Stimulated activated CD4-positive, alpha-beta T cell treated with anti-CD3 and anti-CD28 coated beads, Interleukin-4, amount 100 ng/mL, for 24 hours (primary cell): ENCODE measurements at places on chromosomes 5 and 9.

DNA sequence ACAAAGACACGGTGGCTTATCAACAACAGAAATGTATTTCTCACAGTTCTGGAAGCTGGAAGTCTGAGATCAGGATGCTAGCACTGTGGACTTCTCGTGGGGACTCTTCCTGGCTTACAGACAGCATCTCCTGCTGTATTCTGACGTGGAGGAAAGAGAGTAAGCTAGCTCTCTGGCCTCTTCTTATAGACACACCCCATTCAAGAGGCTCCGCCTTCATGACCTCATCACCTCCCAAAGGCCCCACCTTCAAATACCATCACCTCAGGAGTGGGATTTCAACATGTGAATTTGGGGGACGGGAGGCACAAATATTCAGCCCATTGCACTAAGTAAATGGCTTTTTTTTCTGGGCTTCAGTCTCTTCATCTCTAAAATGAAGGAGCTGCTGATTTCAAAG, 27.6 kb downstream of the KCNMB1 start:
- no peak for DNase-seq

DNA sequence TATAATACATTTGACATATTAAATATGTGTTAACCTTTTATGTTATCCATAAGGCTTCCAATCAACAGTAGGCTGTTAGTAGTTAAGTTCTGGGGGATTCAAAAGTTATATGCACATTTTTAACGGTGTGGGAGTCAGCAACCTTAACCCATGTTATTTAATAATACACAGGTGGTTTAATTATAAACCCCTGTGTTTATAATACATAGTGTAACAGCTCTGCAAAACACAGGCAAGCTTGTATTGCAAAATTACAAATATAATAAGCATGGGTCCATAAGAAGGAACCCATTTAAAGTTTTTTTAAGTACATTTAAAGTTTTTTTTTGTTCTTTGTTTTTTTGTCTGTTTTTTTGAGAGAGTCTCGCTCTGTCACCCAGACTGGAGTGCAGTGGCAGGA, 14.5 kb upstream of the RAD23B start:
- DNase-seq: no peak

- no peak for DNase-seq
These were observed 71.6 kb downstream of the PCDH1 start for GRCh38 chr5:141806626-141807025.

DNA sequence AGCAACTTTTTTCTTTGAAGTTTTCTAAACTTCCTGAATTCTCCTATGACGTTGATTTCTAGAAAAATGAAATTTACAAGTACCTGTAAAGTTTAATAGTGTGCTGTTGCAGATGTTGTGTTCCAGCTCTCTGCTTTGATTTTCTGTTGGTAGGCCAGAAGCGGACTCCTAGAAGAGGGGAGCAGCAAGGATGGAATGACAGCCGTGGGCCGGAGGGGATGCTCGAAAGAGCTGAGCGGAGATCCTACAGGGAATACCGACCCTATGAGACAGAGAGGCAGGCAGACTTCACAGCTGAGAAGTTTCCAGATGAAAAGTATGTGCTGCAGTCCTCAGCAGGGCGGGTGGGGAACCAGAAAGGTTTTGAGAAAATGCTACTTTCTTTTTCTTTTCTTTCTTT, 8.3 kb downstream of the HABP4 start:
- no peak for DNase-seq

- no peak for DNase-seq
These were observed 41.3 kb upstream of the ITGA2 start for GRCh38 chr5:52947851-52948250.

- DNase-seq: no peak
These were observed 276.0 kb upstream of the RGMB start for GRCh38 chr5:98497418-98497817.

GRCh38 chr9:116405321-116405720, 251.7 kb downstream of the PAPPA start:
- no peak for DNase-seq

DNA sequence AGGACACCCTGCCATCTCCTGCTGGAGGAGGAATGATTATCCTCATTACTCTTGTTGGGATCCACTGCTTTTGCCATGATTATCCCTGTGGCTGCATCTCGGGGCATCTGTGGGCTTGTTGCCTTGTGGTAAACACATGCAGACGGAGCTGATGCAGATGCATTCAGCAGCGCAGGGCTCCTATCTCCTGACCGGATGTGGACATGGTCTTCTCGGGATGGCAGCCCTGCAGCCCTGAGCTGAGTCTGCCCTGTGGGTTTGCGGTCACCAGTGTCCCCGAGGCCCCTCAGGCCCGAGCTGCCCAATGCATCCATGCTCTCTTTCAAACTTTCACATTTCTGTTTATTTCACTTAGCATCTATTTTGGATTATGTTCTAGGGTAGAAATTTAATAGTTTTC, 250.4 kb upstream of the IRX1 start:
- DNase-seq: no peak

DNA sequence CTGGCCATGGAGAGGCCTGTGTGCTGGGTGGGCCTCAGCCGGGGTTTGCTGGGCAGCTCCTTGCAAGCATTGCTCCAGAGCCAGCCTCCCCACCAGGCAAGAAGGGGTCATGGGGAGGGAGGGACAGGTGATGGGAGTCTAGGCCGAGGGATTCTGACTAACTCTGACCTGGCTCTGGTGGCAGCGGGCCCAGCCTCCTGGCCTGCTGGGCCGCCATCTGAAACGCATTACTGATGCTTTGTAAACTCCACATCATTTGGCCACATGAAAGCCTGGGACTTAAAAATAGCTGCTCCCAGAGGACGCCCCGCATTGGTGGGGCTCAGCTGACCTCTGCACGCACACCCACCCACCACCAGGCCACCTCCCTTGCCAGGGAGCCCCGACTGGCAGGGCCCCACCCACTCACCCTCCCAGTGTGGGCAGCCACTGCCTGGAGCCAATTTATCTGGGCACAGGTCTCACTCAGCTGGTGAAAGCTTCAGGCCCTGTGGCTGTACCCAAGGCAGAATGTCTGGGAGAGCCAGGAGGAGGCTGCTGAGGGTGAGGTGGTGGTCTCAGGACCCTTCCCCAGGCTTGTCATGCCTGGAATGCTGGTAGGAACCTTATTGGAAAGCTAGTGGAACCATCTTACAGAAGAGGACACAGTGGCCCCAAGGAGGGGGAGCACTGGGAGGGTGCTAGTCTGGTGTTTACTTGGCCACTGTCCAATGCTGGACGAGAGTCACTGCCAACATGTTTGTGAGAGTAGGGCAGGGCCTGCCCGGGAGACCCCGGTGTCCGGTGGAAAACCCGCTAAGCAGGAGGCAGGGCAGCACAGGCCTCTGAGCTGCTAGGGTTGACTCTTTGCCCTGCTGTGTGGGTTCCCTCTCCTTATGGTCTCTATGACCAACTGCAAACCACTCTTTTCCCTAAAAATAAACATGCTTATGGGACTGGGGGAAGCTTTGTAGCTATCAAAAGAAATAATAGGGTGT, 10.8 kb downstream of the TCF7 start:
- DNase-seq: no peak

DNA sequence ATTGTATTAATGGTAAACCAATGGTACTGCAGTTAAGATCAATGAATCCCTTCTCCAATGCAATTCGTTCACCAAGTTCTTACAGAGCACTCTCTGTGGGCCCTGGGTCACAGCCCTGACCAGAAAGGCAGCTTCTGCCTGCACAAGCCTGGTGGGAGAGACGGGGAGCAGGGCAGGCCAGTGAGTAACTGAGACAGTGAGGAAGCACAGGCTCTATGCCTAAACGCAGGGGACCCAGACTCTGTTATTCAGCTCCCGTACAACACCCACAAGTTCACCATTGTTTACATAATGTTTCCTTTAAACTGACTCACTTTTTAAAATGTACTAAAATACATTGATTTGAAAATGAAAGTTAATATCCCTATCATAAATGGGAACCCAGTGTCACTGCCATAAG, 40.5 kb upstream of the CTSL start:
- DNase-seq: no peak

DNA sequence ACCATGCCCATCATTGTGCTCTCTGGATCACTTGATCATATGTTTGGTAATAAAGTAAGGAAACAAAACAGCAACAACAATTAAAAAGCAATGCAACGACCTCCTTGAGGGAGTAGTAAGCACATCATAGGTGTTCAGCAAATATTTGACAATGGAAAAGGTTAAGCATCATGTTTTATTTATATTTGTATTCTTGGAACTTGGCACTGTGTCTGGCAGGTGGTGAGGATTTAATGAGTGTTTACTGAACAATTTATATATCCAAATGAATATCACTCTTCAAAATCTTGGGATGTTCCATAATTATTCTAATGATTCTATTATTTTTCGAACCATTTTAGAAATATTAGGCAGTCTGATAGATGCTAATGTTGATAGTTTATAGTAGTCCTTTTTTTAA, 6.2 kb downstream of the PIP5K1B start:
- DNase-seq: no peak

DNA sequence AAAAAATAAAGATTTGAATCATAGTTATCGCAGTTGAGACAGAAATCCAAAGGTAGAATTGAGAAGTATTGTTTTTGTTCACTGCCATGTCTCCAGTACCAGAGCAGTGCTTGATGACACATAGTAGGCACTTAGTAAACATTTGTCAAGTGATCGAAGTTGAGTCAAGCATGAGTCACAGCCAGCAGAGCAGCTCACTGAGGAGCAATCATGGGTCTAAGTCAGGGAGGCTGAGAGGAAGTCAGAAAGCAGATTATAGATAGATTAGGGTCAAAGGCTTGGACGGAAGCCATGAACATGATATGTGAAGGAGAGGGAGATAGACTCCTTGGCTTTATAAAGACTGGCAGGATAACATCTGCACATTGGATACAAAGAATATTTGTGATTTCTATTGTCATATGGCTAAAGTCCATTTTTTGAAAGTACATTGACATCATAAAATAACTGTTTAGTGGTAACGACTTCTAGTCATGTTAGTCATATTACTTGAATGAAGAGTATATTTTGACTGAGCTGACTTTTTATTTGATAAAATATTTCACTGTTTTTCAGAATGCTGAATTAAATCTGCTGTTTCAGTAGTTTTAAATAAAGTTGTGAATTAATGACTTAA, 168.5 kb downstream of the RAB3C start:
- DNase-seq: peak; percentile 8

GRCh38 chr9:14730461-14730898, 7.9 kb upstream of the CER1 start:
- no peak for DNase-seq

- DNase-seq: peak; percentile 64
These were observed 3.2 kb downstream of the PIP5KL1 start for GRCh38 chr9:127927201-127927987.

DNA sequence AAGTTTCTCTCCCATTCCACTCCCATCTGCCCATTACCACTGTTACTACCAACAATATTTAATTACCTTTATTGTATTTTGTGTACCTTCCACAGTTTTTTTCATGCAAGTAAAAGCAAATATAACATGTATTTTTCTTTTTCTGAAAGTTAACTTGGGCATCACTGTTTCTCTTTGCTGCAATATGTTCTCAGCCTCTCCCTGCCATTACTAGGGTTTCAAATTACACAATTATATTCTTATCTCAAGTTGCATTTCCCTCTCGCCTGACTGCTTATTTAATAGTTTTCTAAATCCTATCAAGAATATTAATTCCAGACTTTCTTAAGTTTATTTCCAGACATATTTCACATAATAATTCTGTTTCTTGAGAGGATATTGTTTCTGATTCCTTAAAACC, 46.9 kb upstream of the GAS1 start:
- no peak for DNase-seq

DNA sequence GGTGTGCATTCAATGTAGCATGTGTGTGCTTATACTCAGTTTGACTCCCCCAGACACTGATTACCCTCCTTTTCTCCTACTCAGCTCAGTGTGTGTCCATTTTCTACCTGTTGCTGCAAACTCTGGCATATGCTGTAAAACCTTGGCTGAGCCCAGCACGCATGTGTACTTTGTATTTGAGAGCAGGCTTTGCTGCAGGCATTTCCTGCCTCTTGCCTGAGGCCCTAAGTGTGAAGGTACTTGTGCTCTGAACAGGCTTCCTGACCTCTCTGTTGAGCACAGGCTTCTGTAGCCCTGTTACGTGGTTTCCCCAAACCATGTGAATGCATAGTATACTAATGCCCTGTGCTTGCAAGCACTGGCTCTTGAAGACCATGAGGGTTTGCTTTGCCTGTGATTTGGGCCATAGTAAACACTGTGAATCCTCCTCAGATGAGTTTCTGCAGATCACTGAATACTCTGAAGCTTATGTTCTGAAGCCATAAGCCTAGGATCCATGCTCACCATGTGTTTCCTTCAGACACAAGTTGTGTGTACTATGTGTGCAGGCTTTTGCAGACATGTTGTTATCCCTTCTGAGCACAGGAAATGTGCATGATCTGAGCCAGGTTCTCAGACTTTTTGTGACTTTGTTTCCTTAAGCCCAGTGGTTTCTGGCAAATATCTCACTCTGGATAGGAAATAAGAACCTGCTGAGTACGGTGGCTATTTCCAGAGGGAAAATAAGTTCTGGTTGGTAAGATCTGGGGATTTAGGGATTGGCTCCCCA, 124.9 kb upstream of the RUSC2 start:
- DNase-seq: no peak

- no peak for DNase-seq
These were observed 133.1 kb upstream of the FBXL7 start for GRCh38 chr5:15366676-15367391.

GRCh38 chr9:5442400-5443011, 4.8 kb upstream of the PLGRKT start:
- DNase-seq: peak; percentile 47

DNA sequence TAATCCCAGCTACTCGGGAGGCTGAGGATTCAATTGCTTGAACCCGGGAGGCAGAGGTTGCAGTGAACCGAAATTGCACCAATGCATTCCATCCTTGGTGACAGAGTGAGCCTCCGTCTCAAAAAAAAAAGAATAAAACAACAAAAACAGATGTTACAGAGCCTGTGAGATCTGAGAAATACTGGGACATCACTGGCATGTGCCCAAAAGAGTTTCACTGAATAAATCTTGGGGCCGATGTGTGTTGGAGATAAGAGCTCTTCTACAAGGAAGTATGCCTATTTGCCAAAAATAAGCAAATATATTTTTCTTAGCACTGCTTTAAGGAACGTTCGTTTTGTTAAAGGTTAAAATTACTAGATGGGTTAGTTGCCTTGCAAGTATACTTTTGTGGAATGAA, 55.1 kb downstream of the KIAA1958 start:
- no peak for DNase-seq

DNA sequence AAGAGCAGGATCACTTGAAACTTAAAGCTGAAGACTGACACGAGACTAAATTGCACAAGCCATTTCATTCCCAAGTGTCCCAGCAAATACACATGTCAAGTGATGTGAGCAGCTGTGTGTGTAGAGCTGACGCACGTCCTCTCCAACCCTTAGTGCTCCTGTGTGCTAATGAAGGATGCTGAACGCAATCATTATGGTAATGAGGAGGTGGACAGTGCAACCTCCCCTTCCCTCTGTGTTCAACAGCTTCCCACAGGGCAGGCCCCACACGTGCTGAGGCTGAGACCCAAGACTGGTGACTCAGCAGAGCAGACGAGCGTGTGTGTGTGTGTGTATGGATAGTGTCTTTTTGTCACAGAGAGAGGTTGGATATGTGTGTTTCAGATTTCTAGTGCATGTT, 702.1 kb downstream of the SEMA5A start:
- DNase-seq: no peak
